ENCODE measurements at places on chromosomes 4 and X. TPM values are rescaled to one million over a fixed set of nuclear protein-coding genes. Genes with fewer than 3 reads are reported as not detected.

IRS4 gene
- polyA plus RNA-seq: not detected

DNA sequence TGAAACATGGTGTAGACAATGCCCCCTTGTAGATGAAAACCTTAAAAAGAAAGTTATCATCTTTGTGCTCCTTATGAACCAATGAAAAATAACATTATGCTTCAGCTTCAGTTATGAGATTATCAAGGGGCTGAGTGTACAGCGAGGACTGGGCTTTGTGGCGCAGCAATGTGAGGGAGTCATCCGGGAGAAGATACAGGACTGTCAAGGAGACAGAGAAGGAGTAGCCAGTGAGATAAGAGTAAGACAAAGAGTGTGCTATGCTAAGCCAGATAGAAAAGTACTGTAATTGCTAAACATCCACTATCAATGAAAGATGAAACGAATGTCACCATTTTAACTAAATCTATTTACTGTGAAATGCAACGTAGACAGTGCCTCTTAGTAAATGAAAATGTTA, 3.6 kb upstream of the KLHL15 start:
- no peak overlapping the region for H3K27ac ChIP-seq
- no peak overlapping the region for H3K4me3 ChIP-seq
- H3K36me3 ChIP-seq: no peaks in the 10 kb centered on the region

DNA sequence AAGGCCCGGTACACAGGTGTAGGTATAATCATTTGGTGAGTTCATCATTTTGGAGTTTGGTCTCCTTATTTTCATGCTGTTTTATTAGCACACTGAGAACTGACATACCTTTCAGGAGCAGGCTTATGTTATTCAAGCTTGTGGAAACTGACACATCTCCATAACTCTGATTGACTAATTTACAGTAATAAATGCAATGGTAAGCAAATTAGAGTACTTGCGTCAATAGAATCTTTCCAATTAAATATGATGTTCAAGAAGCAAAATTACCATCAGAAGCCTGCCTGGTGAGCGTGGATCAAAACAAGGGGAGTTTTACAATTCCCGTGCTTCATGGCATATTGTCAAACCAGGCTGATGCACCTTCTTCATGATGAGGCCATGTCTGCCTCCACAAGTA, 210.7 kb upstream of the GPRIN3 start:
- DNase-seq: no peak

DNA sequence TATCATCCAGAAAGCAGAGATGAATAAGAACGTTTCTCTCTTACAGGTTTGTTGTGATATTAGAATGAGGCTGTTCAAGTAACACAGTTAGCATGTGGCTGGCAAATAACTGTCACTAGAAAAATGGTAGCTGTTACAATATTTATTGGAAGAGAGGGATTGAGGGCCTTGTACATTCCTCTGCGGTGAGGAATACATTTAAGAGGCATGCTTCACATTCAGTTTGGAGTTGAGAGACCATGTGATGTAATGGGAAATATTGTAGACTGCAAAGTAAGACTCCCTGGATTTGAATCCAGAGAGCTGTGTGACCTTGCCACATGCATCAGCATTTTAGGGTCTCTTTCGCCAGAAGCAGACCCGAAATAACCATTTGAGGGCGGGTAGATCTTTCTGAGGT, 104.8 kb upstream of the KIT start:
- no peak overlapping the region for H3K4me3 ChIP-seq
- no peaks in the 10 kb centered on the region for H3K36me3 ChIP-seq
- no peak for DNase-seq
- no peak overlapping the region for H3K27ac ChIP-seq
- H3K27me3 ChIP-seq: no peaks in the 10 kb centered on the region

DNA sequence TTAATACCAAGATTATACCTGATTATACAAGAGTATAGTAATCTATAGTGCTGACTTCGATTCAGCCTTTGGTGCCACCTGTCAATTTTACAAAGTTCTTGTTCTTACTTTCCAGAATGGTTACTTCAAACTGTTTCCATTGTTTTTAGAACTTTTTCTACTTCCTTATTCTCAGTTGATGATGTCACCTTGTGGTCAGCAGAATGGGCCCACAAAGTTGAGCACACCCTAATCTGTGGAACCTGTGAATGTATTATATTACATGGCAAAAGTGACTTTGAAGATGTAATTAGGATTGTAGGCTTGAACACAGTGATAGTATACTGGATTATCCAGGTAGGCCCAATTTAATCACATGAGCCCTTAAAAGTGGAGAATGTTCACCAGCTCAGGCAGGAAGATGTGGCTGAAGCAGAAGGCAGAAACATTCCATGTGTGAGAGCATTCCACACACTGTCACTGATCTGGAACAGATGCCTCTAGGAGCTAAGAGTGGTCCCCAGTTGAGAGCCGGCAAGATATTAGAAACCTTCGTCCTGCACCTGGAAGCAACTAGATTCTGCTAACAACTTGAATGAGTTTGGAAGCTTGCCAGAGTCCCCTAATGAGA, 6.3 kb upstream of the SGMS2 start:
- DNase-seq: peak; percentile 74
- H3K4me3 ChIP-seq: no peak overlapping the region
- peaks cover 36% of the 10 kb centered on the region for H3K4me1 ChIP-seq
- H3K36me3 ChIP-seq: no peaks in the 10 kb centered on the region
- peak overlapping the region; percentile 73 for H3K27ac ChIP-seq

GAR1 gene
- polyA plus RNA-seq: 4.7 TPM

- no peaks in the 10 kb centered on the region for H3K4me1 ChIP-seq
- no peak overlapping the region for H3K4me3 ChIP-seq
- no peak for DNase-seq
- no peak overlapping the region for H3K27ac ChIP-seq
- no peaks in the 10 kb centered on the region for H3K27me3 ChIP-seq
- no peaks in the 10 kb centered on the region for H3K36me3 ChIP-seq
Measured at GRCh38 chr4:126752126-126752525, 880.6 kb upstream of the INTU start.

MGST2 gene
- 153 TPM for polyA plus RNA-seq
